LHCN-M2 (cell line): ENCODE measurements at places on chromosomes 12 and 14. TPM values are rescaled to one million over a fixed set of nuclear protein-coding genes. Genes with fewer than 3 reads are reported as not detected.

- peak; percentile 28 for DNase-seq
Observed at GRCh38 chr12:28253161-28253641, 62.9 kb downstream of the CCDC91 start.

GRCh38 chr14:52235434-52235833 is 32.1 kb upstream of the PTGDR start:
- no peak for DNase-seq

- DNase-seq = peak; percentile 4
Observed at GRCh38 chr12:117356048-117356447, 5.4 kb downstream of the NOS1 start.

DNA sequence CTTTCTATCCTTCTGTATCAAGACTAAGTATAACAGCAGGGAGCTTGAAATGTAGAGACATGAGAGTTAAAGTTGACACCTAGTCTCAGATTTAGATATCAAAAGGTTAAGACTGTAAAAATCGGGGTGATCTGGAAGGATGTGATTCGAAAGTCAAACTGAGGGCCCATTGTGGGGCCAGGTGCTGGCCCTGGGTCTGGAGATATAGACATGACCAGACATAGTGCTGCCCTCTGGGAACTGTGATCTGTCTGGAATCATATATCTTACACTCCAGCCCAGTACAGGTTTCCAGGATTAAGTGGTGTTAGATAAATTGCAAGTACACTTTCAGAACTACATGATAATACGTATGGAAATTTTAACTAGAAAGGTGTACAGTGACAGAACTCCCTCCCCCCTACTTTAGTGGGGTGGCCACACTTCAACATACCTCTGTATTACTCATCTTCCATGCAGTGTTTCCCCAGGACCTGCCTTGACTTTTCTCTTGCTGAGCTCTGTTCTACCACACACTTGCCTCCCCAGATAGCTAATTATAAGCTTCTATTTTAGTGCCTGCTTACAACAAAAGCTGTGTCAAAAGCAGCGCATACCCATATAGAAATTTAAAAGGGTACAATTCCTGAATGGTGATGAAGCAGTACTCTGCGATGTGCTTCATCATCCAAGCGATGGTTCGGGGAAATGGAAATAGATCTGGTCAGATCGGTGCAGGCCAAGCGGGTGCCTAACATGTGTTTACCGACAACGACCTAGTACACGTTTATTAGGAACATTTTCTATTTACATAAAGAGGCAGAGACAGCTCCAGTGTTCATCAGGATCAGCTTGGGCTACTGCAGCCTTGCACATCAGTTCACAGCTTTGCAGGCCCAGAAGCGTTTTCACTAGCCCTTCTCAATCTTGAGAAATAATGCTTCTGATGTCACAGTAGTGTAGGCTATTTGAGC is 68.7 kb downstream of the ARF6 start:
- DNase-seq = no peak

GRCh38 chr12:9902539-9903228 is 21.4 kb downstream of the KLRF2 start:
- no peak for DNase-seq

GRCh38 chr14:63096186-63096585 is 50.9 kb upstream of the KCNH5 start:
- no peak for DNase-seq

Gene MIP
- not detected in 2 replicates for total RNA-seq

Gene TAS2R10
- total RNA-seq = 0.19 and 0.40 TPM in 2 replicates

Gene FOXG1
- not detected in 2 replicates for total RNA-seq

Gene MYH6
- total RNA-seq = not detected in 2 replicates

Gene DCD
- not detected in 2 replicates for total RNA-seq
